ENCODE measurements at places on chromosomes 2 and 18.

DNA sequence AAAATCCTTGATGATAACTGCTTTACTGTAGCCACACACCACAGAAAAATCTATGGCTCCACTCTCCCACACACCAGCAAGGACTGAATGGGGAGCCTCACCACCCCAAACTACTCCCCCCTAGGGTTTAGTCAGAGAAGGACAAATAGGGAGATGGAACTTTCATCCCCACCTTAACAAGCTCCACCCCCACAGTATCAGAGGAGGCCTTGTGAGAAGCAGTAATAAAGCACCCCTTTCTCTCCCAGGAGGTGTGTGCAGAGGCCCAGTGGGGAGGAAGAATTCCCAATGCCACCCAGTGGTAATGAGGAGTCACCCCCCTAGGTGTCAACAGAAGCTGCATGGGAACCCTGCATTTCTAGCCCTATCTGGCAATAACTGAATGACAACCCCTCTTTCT is 224.9 kb downstream of the TNS1 start:
- no peak for DNase-seq

DNA sequence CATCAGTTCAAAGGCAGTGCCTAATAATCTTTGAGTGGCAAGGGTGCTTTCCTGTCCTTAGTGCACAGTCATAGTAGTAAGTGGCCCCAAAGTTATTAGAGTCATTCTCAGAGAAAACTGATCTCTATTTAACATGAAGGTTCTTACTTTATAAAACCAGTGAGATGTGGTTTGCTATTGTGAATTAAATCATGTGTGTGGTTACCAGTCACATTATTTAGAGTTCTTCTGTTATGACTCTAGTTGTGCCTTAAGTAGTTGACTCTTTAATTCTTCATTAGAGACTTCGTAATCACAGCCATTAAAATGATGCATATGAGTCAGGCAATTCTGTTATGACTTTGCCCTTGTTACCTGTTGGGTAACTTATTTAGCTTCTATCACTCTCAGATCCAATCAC is 1392.9 kb upstream of the ACVR2A start:
- no peak for DNase-seq

GRCh38 chr2:23543302-23543701 is 158.3 kb downstream of the KLHL29 start:
- DNase-seq = no peak

DNA sequence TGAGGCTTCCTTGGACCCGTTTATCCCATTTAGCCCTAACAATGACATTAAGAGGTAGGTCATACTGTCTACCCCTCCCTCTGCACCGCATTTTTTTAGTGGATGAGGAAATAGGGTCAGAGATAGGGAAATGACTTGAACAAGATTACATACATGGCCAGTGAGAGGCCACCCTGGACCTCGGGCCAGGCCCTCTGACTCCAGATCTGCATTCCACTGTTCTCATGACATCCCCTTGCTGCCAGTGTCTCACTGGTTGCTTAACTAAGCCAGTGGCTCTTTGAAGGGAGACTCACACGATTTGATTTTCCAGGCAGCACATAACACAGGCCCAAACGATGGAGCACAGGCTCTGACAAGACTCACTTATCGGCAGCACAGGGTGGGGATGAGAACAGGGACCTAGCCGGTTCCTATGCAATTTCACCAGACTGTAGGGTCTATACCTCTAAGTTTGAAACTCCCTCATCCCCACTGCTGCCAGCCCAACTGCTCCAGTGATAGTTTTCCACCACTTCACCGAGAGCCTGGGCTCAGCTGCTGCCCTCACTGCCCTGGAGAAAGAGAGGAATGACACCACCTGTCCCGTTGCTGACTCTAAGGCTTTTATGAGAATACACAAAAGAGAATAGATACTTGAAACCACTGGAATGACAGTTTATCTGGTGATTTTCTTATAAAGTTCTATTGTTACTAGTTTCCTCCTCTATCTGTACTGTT is 82.5 kb downstream of the TMEM247 start:
- DNase-seq = no peak

DNA sequence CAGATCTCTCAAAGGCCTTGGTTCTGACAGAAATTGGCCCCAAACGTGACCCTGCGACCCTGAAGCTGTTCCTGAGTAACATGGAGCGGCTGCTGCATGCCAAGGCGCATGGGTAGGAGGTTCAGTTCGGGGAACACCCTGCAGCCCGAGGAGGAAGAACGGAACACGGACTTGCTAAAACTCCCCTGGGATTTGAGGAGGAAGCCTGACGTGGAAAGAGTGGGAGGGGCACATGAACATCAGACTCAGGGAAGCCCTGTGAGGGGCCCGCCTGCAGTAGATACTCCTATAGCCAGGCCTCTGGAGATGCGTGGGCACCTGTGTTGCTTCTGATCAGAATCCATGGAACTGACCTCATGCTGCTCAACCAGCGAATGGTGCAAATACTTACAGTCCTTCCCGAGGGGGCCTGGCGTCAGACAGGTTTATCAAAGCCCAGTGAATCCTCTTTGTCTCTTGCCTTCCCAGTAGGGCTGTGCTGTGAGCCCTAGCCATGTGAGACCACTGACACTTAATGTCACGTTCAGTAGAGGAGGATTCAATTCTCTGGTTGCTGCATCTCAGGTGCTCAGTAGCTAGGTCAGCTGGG is 46.8 kb downstream of the IMPA2 start:
- no peak for DNase-seq

DNA sequence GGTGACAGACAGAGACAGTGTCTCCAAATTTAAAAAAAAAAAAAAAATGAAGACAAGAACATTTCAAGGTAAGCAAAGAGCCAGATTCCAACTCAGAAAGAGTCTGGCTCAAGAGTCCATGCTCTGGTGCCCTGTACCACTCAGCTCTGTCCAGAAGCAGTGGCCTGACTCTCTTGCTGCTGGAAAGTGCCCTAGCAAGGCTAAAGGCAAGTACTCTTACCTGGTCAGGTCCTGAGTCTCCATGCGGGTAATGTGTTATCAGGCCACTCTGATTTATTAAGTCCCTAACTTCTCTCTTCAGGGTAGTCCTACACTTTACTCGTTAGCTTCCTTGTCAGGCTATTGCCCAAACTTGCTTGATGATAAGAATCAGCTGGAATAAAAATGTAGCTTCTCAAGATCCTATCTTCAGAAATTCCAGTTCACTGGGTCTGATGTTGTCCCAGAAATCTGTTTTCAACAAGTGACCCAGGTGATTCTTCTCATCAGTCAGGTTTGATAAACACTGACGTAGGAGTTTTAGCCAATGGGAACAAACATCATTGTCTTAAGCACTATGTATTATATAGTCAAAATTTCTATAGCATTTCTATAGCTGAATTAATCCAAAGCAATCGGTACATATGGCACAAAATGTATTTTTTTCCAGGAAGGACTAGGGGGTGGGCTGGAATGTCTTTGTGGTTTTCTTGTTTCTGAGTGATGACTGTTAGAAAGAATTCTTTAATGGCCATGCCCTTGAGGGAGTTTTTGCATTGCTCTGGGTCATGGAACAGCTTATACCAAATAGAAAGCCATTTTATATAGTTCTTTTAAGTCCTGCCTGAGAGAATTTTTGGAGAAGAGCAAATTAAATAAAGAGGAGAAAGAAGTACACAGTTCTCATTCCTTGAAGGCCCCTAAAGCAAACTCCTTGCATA is 139.9 kb upstream of the DNMT3A start:
- no peak for DNase-seq

- DNase-seq = no peak
Measured at GRCh38 chr18:44744161-44745121, 63.8 kb downstream of the SETBP1 start.

DNA sequence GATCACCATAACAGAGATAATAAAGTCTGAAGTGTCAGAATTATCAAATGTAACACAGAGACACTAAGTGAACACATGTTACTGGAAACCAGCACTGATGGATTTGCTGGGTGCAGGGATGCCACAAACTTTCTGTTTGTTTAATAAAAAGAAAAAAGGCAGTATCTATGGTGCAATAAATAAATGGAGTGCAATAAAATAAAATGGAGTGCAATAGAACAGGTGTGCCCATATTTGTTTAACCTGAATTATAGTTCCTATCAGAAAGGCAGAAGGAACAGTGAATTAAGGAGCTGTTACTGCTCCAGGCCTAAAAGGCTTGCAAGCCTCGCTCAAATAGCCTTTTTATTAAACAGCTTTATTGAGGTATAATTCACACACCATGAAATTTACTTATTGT is 81.0 kb upstream of the KIDINS220 start:
- no peak for DNase-seq

DNA sequence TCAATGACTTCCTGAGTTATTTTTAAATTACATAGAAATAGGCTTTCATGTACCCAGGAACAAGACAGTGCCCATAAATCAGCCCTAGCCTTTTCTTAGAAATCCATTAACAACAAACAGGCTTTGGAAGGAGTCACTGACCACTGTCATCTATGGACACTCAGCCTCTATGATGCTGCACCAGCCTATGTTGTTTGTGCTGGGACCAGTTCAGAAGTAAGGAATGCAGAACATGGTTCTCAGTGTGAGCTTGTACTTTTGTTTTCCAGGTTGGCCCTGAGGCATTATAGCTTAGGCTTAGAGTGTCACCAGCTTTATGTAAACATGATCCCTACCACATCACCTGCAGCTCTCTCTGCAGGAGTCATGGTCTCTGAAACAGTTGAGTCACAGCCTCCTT is 335.7 kb upstream of the CDH7 start:
- no peak for DNase-seq

Measured in vagina (tissue), 2 donors.